ENCODE measurements at places on chromosomes 7 and 10. TPM values are rescaled to one million over a fixed set of nuclear protein-coding genes. Genes with fewer than 3 reads are reported as not detected.

The CTNNA3 gene
- 15.8 TPM for polyA plus RNA-seq

DNA sequence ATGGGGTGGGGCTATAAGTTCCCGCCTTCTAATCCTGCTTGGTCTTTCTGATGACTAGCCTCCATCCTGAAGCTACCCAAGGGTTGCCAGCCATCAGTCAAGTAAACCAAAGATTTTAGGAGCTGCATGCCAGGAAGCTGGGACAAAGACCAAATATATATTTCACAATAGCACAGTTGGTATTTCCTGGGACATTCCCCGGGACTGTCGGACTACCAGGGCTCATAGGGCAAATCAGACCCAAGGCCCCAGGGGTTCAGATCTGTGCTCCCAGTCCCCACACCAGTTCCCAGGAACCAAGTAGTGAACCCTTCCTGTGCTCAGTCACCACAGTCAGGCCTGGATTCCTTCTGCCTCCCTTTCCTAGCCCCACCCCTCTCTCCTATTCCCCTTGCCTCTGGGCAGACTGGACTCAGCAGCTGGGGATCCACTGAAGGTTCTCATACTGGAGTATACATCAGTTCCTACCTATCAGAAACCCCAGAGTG lies 5.7 kb upstream of the CXCL12 start:
- no peak for DNase-seq

GRCh38 chr7:43888993-43889945 lies 17.1 kb downstream of the URGCP start:
- DNase-seq = no peak

- no peak for DNase-seq
Measured at GRCh38 chr7:152866125-152866524, 106.6 kb downstream of the ACTR3B start.

- no peak for DNase-seq
Measured at GRCh38 chr7:26993816-26994810, 101.7 kb downstream of the HOXA1 start.

GRCh38 chr7:156099085-156099484 lies 286.8 kb upstream of the SHH start:
- no peak for DNase-seq

All from muscle of back (tissue), 13 donors.